ENCODE measurements at places on chromosomes 5 and 9.

DNA sequence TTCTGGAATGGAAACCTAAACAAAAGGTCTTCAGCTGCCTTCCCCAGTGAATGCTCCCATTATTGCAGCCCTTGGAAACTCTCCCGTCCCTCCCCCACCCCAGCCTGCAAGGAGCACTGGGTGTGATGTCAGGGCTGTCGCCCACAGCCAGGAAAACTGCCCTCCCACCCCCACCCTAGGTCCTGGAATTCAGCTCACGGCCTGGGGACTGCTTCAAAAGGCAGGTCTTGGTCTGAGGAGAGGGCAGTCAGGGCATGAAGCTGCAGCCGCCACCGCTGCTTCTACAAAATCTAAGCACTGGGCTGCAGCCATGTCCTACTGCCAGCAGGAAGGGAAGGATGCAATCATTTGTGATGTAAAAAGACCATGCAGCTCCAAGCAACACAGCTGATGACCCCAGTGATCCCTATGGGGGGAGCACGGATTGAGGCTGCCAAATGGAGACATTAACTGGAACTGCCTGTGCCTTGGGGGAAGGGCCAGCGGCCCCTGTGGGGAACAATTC, 11.4 kb downstream of the GRHPR start:
- DNase-seq, result no peak

- no peak for DNase-seq
Measured at GRCh38 chr9:113998525-113999255, 79.4 kb downstream of the AMBP start.

DNA sequence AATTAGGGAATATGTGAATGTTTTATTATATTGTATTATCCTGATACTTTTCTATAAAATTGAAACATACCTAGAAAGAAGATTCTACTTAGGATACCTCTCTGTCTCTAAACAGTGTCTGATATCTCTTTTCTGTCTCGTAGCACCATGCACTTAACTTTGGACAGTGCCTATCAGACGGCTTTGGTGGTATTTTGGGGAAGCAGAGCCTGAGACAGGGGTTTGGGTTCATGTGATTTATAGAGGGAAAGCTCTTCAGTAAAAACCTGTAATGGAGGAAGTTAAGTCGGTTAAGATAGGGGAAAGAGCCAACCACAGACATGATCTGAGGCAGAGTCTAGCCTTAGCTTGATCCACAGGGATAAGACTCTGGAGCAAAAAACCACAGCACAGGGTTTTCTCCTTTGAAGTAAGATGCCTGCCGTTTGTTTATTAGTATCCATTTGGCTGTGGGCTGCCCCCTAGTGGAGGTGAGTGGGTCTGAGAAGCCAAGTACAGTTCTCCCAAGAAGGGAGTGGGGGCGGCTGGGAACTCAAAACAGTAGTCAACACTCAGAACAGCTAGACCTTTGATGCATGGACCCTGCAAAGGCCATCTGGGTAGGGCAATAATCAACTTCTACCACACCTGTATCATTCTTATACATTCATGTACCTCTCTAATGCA, 141.2 kb upstream of the ASTN2 start:
- no peak for DNase-seq

- no peak for DNase-seq
Measured at GRCh38 chr9:107249131-107249533, 33.9 kb upstream of the RAD23B start.

GRCh38 chr5:123278284-123278683, 144.9 kb downstream of the CEP120 start:
- DNase-seq, result no peak

All from CD4-positive, alpha-beta T cell treated with Interleukin-15 for 1 hour (primary cell).